ENCODE measurements at places on chromosomes 12 and 14.

- no peak for DNase-seq
Observed at GRCh38 chr12:9387450-9387849, 179.3 kb upstream of the PZP start.

GRCh38 chr14:49961270-49962222, 68.7 kb downstream of the ARF6 start:
- no peak for DNase-seq

- DNase-seq, result no peak
Observed at GRCh38 chr12:65084579-65084978, 36.5 kb downstream of the WIF1 start.

- no peak for DNase-seq
Observed at GRCh38 chr12:103924761-103925641, 5.2 kb upstream of the HSP90B1 start.

DNA sequence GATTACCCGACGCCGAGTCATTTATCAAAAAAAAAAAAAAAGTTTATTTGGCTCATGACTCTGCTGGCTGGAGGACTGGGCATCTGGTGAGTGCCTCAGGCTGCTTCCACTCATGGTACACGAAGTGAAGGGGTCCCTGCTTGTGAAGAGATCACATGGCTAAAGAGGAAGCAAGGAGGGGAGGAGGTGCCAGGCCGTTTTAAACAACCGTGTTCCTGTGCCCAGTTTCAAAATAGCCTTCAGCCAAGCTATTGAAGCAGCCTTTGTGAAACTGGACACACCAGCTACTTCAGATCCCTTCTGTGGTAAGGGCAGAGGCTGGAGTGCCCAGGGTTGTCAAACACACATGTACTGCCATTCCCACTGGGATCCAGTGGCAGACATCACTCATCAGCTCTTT, 7.6 kb downstream of the POP5 start:
- DNase-seq, result no peak

GRCh38 chr14:36944307-36945010, 227.9 kb downstream of the SLC25A21 start:
- DNase-seq, result no peak

GRCh38 chr14:34450958-34451357, 11.1 kb downstream of the SPTSSA start:
- no peak for DNase-seq

DNA sequence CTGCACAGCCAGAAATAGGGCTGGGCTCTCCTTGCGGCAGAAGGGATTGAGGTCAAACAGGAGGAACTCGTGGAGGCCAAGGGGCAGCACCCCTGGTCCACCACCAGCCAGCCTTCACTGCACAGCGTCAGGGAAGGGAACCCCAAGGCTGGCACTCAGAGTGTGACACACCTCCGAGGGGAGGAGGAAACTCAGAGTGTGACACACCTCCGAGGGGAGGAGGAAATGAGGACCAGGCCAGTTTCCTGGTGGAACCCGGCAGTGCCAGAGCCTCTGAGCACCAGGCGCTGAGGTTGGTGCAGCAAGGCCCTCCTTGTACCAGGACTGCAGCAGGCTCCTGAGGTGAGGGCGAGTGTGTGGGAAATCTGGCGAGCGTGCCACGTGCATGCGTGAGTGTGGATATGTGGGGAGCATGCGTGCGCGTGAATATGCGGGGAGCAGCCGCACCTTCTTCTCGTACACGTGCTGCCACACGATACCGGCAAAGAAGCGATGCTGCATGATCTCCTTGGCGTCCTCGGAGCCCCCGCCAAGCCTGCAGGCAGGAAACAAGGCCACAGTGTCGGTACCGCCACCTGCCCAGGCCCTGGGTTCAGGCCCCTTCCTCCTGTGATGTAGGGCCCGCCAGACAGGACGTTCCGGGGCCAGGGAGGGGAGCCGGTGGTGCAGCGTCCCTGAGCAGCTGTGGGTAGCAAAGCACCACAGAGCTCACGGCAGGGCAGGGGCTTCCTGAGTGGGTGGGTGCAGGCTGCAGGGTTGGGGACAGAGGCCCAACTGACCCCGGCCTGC, 19.2 kb downstream of the SIVA1 start:
- DNase-seq, result no peak

GRCh38 chr12:38880288-38880687, 25.1 kb downstream of the CPNE8 start:
- DNase-seq, result no peak

DNA sequence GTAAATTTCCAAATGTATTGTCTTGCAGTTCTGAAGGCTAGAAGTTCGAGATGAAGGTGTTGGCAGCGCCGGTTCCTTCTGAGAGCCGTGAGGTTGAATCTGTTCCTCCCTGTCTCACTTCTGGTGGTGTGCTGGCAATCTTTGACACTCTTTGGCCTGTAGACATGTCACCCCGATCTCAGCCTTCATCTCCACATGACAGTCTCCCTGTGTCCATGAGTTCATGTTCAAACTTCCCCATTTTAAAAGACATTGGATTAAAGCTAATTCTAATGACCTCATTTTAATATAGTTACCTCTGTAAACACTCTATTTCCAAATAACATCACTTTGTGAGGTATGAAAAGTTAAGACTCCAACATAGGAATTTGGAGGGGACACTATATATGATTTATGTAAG, 4.1 kb upstream of the RBM19 start:
- DNase-seq, result no peak

DNA sequence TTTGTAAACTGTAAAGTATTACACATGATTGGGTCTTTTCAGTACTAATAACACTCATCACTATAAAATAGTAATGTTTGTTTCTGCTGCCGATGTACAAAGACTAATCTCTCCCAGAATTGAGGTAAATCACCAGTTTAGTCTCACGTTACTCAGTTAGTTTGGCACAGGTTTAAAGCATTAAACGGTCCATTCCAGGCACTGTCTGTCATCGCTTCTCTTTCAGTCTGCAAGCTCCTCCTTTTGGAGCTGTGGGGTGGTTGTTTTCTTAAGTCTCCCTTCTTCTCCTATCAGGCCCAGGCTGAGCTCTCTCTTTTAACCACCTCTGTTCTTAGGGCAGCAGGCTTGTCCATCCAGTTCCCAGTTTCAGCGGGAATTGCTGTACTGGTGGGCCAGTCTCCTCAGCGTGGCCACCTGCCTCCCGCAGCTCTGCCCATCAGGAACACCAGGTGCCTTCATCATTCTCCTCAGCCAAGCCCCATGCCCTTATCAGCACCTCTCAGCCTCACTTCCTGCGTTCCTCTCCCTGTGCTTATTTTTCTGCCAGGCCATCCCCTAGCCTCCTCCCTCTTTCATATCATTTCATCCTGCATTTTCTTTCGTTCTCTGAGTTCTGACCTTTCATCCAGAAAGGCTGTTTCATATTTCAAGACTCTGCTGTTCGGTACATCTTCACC, 149.0 kb downstream of the TGFB3 start:
- DNase-seq, result no peak
